ENCODE measurements at places on chromosomes 3 and 15. TPM values are rescaled to one million over a fixed set of nuclear protein-coding genes. Genes with fewer than 3 reads are reported as not detected.

Gene CCDC33
- total RNA-seq, result not detected

Gene FBLN2
- 4.7 TPM for total RNA-seq

Gene TMOD2
- 2.2 TPM for total RNA-seq

Gene RASSF1
- total RNA-seq, result 15.5 TPM

Gene CHAC1
- total RNA-seq, result 59.8 TPM

Gene METTL6
- 41.3 TPM for total RNA-seq

Gene ARF4
- 96.9 TPM for total RNA-seq

Gene PRSS50
- total RNA-seq, result not detected

Gene PRTG
- total RNA-seq, result under 0.01 TPM

GRCh38 chr3:126152901-126153694, 27.3 kb downstream of the ALDH1L1 start:
- DNase-seq, result no peak

DNA sequence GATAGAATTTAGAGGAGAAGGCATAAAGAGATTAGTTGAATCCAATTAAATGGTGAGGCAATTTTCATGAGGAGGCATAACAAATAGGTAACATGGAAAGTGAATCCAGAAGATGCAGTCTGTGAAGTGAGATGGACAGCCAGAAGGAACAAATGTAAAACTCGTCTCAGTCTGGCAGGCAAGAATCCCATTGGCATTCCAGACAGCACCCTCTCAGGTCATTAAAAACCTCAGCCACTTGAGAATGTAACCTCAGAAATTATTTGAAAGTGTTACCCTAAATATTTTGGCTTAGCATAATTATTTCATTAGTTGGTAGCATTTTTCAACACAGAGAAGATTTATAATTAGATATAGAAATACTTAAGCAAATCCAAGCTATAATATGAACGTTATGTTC, 342.3 kb downstream of the LRRC3B start:
- DNase-seq, result no peak

GRCh38 chr3:14461748-14462324, 59.4 kb downstream of the SLC6A6 start:
- DNase-seq, result peak; percentile 45

- peak; percentile 90 for DNase-seq
These were observed 400.2 kb upstream of the TBL1XR1 start for GRCh38 chr3:177597311-177598096.

DNA sequence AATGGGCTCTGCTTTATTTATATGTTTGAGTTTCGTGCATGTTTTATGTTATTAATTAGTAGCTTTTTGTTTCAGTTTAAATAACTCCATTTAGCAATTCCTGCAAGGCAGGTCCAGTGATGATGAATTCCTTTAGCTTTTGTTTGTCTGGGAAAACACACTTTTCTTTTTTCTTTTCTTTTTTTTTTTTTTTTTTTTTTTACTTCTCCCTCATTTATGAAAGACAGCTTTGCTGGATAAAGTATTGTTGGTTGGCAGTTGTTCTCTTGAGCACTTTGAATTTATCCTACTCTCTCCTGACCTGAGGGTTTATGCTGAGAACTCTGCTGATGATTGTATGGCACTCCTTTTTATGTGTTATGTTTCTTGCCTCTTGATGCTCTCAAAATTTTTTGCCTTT, 35.7 kb downstream of the TMEM39A start:
- no peak for DNase-seq

DNA sequence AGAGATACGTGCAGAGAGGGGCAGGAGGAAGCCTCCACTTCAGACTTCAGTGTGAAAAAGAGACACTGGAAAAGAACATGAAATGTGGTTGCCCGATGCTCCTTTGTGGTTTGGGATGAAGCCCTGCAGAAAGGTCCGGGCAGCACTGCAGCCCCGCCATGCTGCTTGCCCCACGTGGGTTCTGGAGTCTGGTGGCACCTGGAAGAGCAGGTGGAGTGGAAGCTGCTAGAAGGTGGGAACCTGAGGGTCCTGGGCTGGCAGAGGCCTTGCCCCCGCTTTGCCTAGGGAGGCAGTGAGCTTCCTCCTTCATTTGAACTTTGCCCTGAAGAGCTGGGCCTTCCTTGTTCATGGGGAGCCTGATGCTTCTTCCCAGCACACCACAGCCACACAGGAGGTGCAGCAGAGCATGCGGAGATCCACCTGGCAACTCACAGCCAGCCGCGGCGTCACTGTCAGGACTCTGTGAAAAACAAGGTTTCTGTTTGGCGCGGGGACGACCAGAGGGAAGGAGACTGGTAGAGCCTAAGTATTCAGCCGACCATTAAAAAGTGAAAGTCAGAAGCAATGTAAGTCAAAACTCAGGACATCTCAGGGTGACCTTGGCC, 59.0 kb downstream of the APBA2 start:
- DNase-seq, result no peak

GRCh38 chr15:39312984-39313383, 267.9 kb upstream of the THBS1 start:
- peak; percentile 29 for DNase-seq

- DNase-seq, result peak; percentile 57
These were observed 18.5 kb downstream of the RPL32 start for GRCh38 chr3:12822725-12823373.

GRCh38 chr3:27356976-27357375, 12.2 kb downstream of the NEK10 start:
- no peak for DNase-seq

DNA sequence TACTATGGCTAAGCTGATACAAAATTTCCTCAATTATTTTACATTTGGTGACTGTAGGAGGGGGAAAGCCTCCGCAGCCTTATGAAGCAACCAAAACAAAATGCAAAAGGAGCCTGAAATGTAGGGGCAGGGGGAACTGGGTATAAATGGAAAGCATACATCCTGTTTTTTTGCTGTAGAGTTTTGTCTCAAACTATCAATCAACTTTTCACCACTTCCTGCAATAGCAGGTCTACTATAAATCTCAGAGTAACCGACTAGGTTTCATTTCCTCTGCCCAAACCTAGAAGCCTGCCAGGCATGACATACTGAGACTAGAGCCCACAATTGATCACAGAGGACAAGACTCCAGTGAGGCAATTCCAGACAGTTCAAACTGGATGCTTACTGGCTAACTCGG, 91.3 kb downstream of the SHQ1 start:
- DNase-seq, result no peak

GRCh38 chr3:61560517-61561373, 626 bp upstream of the PTPRG start:
- DNase-seq, result peak; percentile 66

- DNase-seq, result no peak
These were observed 3.3 kb upstream of the SKIC8 start for GRCh38 chr15:78302579-78303312.

- DNase-seq, result no peak
These were observed 153.7 kb upstream of the ARRDC4 start for GRCh38 chr15:97806766-97807165.

GRCh38 chr15:41780727-41781126, 6.4 kb downstream of the MAPKBP1 start:
- DNase-seq, result no peak

All from bronchial epithelial cell (primary cell).